Pancreas (tissue), 10 donors: ENCODE measurements at places on chromosomes 12 and 14.

DNA sequence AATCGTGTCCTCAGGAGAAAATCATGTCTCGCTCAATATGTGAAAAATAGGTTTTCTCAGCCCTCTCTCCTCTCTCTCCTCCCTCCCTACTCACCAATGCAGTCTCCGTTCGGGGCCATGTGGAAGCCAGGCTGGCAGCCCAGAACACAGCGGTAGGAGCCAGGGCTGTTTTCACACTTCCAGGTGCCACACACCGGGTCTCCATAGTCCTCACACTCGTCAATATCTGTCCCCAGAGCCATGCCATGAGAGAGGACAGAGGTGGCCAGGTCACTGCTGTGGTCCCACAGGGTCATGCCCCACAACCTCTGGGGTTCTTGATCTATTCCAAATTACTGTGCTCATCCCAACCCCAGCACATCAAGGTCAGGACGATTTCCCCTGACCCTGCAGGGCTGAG, 13.5 kb downstream of the ISCA2 start:
- no peak for DNase-seq

- no peak for DNase-seq
Measured at GRCh38 chr14:102095231-102095870, 8.5 kb upstream of the HSP90AA1 start.

DNA sequence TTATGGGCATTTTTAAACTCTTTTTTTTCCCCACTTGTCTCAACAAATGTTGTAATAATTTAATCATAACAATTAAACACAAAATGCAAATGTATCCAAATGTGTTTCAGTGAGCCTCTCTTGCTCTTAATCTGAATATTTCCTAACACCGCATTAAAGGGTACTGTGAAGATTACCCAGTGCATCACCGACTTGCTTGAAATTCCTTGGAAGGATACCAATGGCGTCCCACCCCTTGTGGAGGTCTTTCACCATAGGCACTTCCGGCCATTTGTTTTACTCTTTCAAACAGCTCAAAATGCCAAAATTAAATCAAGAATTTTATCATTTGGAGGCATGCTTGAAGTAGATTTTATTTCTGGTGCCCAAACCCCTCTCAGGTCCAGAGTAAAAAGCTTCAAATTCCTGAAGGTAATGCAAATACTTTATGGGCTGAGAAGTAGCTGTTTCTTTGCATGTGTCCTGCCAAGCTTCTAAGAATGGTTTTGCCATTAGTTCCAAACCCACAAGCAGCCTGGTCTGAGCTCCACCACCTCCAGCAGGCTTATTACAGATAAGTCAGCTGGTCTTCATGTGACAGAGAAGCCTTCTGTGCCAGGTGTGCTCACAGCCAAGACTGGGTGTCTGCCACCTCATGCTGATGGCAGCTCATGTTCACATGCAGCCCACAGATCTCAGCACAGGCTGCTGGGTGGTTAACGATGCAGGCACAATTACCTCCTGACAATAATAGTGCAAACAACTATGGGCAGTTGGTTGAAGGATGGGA, 16.4 kb upstream of the NUDT4 start:
- no peak for DNase-seq

DNA sequence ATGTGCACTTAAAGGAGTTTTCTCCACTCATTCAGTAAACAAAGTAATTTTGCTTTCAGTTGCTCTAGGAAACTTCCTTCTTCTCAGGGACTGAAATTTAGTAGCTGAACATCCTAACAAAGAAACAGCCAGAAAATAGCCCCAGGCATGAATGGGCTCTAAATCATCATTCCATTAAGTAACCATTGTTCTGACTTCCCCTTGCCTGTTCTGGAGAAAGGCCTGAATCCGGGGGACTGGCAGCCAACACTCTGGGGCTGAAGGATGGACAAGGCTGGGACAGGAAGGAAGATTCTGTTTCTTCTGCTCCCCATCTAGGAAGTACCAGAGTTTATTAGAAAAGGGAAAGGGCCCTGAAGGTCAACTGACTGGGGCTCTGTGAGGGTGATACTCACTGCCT, 104.5 kb downstream of the ESRRB start:
- no peak for DNase-seq

DNA sequence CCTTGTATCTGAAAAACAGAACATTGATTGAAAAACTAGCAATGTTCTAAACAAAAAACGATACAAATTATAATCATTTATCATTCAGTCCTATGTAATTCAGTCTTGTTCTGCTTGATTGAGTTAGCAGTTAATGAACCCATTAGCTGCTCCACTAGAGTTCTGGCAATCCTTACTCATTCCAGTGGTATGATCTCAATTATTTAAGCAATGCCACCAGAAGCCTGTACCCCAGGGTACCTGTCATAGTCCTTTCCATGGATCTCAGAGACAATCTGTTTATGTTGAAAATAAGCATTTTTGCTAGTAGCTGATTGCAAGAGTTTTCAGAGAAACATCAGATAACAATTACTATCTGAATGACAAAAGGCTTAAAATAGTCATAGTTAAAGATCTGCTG, 115.9 kb downstream of the UNC79 start:
- no peak for DNase-seq

GRCh38 chr14:61253064-61253738, 27.9 kb downstream of the TMEM30B start:
- DNase-seq, result no peak

GRCh38 chr14:36856095-36856878, 194.6 kb downstream of the PAX9 start:
- no peak for DNase-seq

DNA sequence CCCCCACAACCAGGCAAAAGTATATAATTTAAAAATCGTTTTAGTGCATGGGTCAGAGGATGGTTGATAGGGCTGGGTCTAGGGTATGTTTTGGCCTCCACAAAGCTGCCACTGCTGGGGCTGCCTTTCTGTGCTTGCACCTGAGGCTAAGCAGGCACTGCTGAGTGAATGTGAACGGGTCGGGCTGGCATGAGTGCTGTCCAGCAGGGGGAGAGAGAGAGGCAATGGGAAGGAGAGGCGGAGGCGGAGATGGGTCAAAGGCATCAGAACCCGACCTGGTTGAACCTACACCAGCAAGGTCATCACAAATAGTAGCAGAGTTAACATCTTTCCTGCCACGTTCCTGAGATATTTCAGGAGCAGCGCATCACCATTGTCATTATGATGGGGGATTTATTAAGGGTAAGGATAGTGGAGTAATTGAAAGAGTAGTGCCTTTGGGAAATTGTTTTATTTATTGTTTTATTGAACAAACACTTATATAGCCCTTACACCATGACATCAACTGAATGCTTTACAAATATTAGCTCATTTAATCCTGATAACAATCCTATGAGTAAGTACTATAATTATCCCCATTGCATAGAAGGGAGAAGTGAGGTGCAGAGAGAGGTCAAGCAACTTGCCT, 5.8 kb upstream of the NRXN3 start:
- DNase-seq, result no peak
